ENCODE measurements at places on chromosomes 13 and 19.

GRCh38 chr19:13995017-13995728, 10.9 kb downstream of the RFX1 start:
- no peak for DNase-seq

GRCh38 chr13:77911751-77912150, 6.9 kb downstream of the EDNRB start:
- DNase-seq = no peak

DNA sequence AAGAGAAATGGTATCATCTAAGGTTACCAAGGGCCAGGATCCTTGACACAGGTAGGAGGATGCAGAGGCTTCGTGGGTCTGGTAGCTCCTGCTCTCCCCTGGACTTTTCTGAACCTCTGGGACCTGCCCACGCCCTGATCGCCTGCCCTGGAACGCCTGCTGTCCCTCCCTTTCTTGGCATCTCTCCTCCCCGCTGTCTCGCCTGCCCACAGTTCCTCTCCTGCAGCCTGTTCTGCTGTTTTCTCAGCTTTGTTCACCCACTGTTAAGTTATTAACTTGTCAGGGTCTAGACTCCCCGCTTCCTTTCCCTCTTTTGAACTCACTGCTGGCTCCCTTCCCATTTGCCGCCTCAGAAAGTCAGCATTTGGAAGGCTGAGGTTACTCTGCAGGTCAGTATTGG, 19.8 kb downstream of the SERP2 start:
- DNase-seq = no peak

DNA sequence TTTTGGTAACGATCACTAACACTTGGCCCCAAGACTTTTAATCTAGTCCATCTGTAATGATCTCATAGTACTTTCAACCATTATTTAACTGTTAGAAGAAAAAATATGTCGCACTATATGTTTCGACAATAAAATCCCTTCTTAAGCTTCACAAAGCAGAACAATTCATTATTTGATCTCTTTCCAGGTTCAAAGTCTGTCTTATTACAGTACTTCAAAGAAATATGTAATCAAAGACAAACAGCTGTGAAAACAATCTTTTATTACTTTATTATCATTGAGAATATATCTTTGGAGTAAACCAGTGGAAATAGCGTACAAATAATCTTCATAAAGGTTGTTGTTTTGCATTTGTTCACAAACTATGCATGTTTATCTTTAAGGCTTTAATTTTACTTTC, 93.5 kb downstream of the DACH1 start:
- DNase-seq = no peak

GRCh38 chr13:93290503-93290902, 63.9 kb downstream of the GPC6 start:
- DNase-seq = no peak

GRCh38 chr19:45890877-45891276, 4.9 kb upstream of the IRF2BP1 start:
- DNase-seq = no peak

DNA sequence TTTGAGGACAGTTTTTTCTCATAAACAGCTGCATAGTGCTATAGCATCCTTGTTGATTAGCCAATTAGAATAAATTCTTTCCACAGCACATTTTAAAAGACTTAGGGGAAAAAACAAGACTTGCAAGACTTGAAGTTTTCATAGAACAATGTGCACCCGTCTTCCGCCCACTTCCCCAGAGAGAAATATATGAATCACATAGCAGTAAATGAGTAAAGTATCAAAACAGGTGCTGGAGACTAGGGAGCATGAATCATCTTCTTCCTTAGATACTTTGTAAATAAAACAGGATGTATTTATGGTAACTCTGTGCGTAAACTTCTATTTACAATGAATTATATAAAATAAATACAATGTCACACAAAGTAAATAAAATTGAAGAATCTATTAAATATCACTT, 75.1 kb downstream of the COL4A2 start:
- peak; percentile 21 for DNase-seq

- no peak for DNase-seq
These were observed 10.7 kb downstream of the PPP1R37 start for GRCh38 chr19:45103508-45104319.

DNA sequence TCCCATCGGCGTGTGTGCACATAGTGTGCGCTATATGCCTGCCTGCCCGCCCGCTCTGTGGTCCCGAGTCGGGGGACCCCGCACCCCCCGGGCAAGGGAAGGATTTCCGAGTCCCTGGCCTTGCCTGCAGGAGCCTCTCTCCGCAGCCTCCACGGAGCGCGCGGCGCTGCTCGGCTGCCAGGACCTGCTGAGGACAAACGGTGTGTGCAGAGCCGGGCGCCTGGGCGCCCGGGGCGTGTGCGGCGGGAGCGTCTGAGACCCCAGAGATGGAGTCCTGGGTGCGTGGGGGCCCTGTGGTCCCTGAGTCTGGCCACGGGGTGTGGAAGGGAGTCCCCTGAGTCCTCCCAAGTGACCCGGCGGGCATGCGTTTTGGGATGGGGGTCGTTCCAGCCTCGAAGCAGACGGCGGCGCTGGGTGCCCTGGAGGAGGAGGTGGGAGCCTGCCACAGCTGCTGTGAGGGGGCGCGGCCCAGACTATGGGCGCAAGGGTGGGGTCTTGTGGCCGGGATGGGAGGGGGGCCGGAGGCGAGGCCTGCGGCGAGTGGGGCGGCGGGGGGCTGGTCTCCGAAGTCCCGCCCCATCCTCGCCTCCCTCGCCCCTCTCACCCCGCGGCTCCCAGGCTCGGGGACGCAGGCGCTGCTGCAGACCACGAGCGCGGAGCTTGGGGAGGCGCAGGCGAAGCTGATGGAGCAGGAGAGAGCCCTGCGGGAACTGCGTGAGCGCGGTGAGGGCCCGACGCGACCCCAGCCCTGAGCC, 25.3 kb downstream of the CLEC4M start:
- no peak for DNase-seq

- DNase-seq = no peak
These were observed 41.0 kb downstream of the VWA8 start for GRCh38 chr13:41919741-41920487.

DNA sequence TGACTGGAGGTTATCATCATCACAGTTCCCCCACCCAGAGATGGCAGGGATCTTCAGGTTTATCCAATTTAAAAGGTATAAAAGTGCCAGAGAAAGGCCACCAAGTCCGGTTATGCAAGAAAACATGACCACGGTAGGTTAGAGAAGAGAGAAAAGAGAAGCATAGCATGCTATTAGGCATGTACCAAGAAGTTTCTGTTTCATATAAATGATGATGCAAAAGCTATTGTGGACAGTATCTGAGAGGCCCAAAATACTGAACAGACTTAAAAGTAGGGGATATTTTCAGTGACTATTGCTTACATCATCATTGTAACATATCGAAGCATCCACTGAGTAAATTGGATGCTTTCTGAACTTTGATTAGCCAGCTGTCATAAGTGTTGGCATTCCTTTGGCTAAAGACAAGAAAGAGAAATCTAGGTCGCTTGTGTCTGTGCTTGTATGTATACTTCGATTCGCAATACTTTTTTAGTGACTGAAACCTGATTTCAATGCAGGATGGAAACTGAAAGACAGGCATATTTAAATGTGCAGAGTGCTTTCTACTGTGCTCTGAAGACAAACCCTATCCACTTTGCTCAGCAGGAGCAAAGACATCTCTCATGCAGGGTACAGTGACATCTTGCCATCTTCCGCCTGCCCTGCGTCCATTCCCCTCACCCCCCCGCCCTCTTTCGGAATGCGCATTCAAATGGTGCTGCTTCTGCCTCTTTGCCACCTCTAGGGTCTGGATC, 180.3 kb downstream of the SHISA2 start:
- no peak for DNase-seq

DNA sequence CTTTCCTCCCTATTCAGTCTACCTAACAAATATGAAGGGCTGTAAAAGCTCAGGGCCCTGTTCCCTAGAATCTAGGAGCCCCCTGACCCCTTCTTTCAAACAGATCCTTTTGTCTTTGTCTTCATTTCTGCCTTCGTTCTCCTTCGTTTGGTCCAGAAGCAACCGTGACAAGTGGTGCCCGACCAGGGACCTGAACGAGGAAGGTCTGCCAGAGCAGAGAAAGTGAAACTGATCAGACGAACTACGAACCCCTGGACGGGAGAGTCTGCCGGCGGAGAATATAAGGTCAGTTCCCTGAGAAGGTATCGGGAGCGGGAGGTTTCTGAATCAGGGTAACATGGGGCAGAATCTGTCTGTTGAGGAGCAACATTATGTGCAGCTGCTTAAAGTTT, 751 bp downstream of the ERVK3-1 start:
- DNase-seq = no peak

- no peak for DNase-seq
These were observed 4.6 kb downstream of the NECTIN2 start for GRCh38 chr19:44850641-44851109.

DNA sequence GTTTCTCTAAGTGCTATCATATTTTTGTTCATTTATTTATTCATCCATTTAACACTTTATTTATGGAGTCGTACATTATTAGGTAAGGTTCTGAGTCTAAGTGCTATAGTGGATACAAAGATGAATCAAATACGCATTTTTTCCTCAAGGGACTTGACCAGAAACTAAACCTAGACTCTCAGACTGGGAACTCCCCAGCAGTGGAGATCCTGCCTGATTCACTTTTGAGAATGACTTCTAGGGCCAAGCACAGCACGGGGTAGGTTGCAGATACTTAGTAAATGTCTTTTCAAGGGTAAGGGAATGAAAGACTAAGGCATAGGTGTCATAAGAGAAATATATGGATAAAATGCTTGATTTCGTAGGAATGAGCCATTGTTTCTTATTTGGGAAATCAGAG, 7.2 kb downstream of the DNAJC15 start:
- DNase-seq = no peak

GRCh38 chr13:84605927-84606326, 723.7 kb upstream of the SLITRK1 start:
- no peak for DNase-seq

DNA sequence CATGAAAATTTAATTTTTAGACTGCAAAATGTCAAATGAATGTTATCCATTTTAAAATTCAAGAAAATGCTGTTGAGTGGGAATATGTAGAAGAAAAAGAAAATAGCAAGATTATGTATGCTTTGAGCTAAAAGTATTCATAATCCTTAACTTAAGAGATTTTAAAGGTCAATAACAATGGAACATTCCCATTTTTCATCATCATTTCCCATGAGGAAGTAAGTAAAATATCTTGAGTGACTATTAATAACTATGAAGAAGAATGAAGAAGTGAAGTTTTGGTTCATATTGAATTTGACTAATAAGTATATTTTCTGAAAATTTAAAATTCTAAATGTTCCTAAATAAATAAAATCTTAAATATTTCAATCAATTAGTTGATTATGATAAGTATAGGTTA, 273.4 kb downstream of the DACH1 start:
- DNase-seq = no peak

DNA sequence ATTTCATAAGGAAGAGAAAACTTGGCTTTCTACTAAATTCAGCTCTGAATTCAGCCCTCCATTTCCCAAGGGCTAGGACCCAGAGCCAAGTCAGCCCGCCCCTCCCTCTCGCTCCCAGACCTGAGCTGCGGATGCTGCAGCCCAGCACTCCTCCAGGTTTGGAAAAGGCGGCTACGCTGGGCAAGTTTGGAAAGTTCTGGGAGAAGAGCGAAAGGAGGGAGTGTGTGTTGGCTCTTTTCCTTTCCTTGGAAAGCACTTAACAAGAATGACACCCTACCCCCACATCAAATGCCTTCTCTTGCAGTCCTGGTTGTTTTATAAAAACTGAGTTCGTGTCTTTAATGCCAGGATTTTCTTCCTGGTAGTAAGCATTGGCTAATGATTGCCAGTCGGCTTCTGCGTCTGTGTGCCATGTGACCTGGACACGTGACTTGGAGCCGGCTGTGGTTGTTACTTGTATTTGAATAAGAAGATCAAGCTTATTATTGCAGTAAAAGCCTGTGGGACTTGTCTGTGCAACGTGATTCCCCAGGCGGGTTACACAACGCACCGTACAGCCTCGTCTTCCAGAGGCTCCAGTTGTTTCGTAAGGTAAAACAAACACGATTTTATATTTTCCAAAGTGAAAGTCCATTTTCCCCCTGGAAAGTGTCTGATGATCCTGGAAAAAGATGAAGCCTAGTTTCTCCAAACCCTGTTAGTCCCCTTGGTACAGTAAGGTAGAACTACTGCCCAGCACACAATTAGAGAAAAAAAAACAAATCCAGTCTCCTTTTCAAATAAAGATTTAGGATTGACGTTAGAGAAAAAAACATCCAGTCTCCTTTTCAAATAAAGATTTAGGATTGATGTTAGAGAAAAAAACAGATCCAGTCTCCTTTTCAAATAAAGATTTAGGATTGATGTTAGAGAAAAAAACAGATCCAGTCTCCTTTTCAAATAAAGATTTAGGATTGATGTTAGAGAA, 26.8 kb upstream of the UBE2L5 start:
- DNase-seq = peak; percentile 79

GRCh38 chr13:58680115-58680514, 1048.6 kb downstream of the PCDH17 start:
- DNase-seq = no peak

- no peak for DNase-seq
These were observed 30.6 kb downstream of the GPX4 start for GRCh38 chr19:1134431-1134830.

DNA sequence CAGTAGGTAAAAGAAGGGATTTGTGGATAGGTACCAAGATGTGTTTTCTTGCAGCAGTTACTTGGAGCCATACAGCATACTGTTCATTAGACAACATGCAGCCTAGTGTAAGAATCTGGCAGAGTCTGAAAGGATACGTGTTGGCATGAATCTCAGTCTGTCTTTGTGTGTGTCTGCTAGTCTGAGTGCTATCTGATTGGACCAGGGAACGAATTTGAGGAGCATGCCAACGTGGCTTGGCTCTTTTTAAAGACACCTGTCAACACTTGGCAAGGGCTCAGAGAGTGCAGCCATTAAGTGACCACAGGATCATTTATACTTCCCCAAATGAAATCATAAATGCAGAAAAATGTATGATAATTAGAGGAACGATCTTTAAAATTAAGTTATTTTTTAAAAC, 27.6 kb upstream of the ATXN8OS start:
- no peak for DNase-seq

GRCh38 chr19:14031719-14032480, at the start of gene IL27RA:
Gene IL27RA, plus strand, starts transcription at chr19:14031762. Its CDS starts 111 bp downstream, at chr19:14031873.
- DNase-seq = peak; percentile 26

DNA sequence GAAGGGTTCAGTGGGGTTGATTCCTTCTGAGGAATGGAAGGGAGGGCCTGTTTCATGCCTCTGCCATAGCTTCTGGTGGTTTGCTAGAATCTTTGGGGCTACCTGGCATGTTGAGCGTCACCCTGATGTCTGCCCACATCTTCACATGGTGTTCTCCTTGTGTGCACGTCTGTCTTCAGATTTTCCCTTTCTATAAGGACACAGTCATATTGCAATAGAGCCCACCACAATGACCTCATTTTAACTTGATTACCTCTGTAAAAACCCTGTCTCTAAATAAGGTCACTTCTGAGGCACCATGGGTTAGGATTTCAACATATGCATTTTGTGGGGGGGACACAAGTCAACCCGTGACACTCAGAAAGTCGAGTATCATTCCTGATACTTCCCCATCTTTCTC, 257.9 kb downstream of the COG6 start:
- no peak for DNase-seq

GRCh38 chr13:83780227-83780626, 102.0 kb downstream of the SLITRK1 start:
- DNase-seq = no peak

Measured in amniotic stem cell (primary cell).